Sigmoid colon (tissue), 7 donors: ENCODE measurements at places on chromosomes 6 and 20. TPM values are rescaled to one million over a fixed set of nuclear protein-coding genes. Genes with fewer than 3 reads are reported as not detected.

DNA sequence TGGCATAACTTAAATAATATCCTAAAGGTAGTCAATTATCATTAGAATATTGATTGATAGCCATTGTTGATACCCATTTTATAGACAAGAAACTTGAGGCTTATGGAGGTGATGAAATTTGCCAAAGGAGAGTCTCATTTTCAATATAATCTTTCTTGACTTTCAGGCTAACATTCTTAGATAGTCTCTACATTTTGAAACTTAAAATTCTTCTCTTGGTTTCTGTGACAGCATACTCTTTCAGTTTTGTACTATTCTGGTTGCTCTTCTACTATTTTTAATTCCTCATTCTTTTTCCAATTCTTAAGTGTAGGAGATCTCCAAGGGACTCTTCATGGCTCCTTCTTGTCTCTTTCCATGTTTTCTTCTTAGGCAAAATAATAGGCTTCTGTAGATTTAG is 3.7 kb upstream of the SH3BGRL2 start:
- DNase-seq = no peak

DNA sequence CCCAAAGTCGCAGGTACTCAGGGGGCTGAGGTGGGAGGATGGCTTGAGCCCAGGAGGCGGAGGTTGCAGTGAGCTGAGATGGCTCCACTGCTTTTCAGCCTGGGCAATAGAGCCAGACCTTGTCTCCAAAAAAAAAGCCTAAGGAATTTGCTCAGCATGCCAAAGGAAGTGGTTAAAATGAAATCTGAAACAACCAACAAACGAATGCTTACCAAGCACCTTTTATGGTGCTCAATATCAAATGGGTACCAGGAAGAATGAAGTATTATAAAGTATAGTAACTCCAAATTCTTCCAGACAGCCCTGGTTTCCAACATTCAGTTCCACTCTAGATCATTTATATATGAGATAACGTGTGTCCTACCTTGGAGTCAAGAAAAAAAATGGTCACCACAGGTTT is 14.0 kb downstream of the GMDS start:
- no peak for DNase-seq

- DNase-seq = no peak
These were observed 37.6 kb downstream of the ANKS1A start for GRCh38 chr6:34926655-34927054.

Gene ULBP3
- not detected for total RNA-seq

Gene DEFB124
- total RNA-seq = not detected

Gene CRIP3
- total RNA-seq = not detected
